ENCODE measurements at places on chromosomes 1 and 21.

DNA sequence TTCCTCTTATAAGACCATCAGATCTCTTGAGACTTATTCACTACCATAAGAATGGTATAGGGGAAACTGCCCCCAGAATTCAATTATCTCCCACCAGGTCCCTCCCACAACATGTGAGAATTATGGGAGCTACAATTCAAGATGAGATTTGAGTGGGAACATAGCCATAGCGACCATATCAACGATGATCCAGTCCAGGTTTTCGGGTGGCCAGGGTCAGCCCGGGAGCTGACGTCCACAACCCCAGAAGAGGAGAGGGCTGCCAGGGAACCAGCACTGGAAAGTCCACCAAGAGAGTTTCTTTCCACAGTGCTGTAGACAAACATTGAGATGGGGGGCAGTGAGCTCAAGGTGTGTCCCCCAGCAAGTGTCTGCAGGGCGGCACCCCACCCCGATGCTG is 88.4 kb downstream of the VWA5B1 start:
- no peak for DNase-seq

DNA sequence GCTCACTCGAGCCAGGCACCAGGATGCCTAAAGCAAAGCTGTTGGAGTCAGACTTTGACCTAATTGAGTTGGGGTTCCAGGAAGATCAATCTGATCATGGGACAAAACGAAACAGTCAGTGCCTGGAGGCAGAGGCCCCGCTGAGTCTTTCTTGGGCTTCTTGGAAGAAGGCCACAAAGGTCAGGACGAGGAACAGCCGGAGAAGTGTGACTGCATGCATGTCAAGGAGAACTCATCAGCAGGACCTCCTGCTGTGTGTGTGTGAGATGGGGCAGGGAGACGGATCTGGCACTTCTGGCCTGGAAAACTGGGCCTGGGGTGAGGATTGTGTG is 190.8 kb downstream of the CAMTA1 start:
- DNase-seq = no peak

DNA sequence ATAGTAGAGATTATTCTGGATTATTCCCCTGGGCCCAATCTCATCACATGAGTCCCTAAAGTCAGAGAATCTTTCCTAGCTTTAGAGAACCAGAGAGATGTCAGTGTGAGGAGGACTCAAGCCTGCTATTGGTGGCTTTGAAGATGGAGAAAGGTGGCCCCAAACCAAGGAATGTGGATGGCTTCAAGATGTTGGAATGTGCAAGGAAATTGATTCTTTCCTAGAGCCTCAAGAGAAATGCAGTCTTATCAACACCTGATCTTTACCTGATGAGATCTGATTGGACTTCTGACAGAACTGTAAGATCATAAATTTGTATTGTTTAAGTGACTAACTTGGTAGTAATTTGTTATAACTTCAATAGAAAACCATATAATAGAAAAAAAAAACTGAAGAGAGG is 51.0 kb downstream of the NME7 start:
- no peak for DNase-seq

DNA sequence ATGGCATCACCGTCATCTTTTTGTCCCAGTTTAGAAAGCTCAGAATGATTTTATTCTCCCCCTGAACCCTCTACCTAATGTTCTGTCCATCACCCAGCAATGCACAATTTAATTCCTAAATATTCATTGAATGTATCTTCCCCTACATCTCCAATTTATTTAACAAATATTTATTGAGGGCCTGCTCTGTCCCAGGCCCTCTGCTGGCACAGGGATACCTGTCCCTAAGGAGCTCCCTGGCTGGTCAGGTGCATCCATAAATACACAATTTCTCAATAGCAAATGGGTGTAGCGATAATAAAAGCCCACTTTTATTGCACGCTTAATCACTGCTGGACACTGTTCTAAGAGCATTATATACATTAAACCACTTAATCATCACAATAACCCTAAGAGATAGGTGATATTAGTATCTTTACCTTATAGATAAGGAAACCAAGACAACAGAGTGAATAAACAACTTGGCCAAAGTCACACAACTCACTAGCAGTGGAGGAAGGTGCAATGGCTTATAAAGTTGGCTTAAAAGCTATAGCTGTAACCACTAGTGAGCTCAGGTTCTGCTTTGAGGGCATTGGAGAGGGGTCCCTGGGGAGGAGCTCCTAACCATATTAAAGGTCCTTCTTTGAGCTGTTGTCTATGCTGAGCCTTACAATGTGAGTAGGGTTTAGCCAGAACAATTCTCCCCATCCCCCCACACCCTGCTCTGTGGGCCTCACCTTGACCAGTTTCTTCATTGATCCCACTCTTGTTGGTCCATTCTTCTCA is 126.3 kb upstream of the JUN start:
- DNase-seq = no peak

DNA sequence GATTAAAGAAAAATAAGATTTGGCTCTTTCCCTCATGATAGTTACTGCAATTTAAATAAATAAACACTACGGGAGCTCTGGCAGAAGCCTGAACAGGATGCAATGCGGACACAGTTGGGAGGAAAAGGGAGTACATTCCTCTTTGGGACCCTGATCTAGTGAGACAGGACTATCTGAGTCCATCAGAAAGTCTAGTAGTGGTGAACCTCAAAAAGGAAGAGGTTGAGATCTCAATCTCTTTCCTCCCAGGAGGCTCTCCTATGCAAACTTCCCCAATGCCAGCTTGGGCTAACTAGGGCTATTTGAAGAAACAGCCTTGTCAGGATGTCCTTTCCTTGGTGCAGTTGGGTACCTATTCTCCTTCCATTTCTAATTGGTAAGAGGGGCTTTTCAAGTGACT is 4.9 kb upstream of the ABCD3 start:
- no peak for DNase-seq

- DNase-seq = no peak
Observed at GRCh38 chr1:79113836-79114235, 107.3 kb upstream of the ADGRL4 start.

GRCh38 chr1:212930986-212931678 is 19.2 kb upstream of the VASH2 start:
- DNase-seq = no peak

DNA sequence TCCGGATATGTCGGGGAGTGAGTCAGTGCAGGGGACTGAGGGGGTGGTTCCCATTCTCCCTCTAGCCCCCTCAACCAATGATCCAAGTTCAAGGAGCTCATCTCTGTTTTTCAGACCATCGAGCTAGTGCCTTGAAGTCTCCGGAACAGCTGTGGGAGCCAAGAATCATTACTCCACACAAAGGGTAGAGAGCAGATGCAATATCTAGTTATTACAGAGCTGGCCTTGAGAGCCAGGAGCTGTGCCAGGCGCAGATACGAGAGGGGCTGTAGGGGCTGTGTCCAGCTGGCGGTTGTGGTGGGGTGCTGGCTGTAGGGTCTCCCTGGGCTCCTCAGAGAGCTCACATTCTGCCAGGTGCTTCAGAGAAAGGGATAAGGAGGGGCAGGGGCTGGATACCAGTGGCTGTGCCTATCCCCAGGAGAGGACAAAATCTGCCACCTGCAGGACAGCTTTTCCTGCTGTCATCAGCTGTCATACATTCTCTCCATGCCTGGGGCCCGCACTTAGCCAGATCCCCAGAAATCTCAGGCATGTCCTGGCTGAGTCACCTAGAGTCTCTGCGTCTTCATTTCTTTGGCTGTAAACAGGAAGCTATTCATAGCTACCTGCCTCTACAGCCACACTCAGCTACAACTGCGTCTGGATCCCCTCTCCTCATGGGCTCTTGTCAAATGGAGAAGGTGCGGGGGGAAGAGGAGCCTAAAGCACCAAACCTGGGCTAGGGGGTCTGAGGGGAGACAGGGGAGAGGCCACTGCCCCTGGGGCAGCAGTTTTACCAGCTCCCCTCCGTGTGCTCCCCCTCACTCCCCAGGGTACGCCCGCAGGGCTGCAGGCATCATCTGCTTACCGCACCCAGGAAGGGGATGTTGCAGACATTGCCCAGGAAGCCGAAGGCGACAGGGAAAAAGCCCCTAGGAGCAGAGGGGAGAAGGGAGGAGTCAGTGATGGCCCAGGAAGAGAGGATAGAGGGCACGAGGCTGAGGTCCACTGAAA is 2.4 kb upstream of the KISS1 start:
- DNase-seq = peak; percentile 85

DNA sequence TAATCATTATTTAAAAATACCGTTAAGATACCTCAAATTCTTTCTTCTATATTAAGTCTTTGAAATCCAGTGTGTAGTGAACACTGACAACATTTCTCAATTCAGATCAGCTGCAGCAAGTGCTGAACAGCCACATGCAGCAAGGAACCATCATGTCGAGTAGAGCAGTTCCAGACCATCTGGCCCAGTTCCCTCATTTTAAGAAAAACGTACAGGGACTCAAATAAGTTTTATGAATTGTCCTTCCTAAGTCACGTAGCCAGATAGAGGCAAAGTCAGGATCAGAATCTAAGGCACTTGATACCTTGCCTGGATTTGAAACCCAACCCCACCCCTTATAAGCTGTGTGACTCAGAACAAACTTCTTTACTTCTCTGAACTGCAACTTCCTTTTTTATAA is 132.4 kb downstream of the PROX1 start:
- no peak for DNase-seq

DNA sequence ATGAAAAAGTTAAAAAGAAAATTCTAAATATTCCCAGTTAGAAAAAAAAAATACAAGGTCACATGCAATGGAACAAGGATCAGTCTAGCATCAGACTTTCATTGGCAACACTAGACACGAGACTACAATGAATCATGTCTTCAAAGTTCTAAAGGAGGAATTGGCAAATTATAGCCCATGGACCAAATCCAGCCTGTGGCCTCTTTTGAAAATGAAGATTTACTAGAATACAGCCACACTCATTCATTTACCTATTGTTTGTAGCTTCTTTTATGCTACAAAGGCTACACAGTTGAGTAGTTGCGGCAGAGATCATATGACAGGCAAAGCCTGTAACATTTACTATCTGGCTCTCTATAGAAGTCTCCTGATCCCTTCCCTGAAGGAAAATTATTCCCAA is 71.4 kb downstream of the MRPL39 start:
- no peak for DNase-seq

DNA sequence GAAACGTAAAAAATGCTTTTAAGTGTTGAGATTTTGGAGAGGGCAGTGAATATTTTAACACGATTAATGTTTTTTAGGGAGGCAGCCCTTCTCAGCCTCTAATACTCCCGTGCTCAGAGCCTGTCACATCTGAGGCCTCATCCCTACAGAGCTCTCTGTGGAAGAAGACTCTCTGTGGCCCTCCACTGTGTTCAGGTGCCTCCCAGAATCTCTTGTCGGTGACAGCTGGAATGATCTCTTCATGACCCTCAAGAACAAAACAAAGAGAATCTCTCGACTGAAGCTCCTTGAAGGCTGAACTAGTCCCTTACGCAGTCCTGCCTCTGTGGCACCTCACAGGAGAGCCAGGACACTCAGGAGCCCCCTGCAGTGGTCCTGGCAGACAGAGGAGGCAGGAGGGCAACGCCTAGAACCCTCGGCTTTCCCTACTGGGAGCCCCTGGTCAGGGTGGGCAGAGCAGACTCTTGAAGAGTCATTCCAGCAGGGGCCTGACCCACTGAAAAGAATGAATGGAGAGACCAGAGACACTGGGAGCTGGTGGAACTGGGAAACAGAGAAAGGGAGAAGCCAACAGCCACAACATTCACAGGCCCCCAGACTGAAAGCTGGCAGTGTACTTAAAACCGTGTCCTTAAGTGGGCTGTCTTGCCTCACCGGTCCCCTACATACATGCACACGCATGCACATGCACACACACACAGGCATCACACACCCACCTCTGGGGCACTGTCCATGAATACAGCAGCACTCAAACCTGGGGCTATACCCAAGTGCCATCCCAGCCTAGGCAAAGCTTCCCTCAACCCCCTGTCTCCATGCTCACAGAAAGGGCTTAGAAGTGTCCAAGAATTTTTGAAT is 67.5 kb upstream of the ANGPTL1 start:
- no peak for DNase-seq

DNA sequence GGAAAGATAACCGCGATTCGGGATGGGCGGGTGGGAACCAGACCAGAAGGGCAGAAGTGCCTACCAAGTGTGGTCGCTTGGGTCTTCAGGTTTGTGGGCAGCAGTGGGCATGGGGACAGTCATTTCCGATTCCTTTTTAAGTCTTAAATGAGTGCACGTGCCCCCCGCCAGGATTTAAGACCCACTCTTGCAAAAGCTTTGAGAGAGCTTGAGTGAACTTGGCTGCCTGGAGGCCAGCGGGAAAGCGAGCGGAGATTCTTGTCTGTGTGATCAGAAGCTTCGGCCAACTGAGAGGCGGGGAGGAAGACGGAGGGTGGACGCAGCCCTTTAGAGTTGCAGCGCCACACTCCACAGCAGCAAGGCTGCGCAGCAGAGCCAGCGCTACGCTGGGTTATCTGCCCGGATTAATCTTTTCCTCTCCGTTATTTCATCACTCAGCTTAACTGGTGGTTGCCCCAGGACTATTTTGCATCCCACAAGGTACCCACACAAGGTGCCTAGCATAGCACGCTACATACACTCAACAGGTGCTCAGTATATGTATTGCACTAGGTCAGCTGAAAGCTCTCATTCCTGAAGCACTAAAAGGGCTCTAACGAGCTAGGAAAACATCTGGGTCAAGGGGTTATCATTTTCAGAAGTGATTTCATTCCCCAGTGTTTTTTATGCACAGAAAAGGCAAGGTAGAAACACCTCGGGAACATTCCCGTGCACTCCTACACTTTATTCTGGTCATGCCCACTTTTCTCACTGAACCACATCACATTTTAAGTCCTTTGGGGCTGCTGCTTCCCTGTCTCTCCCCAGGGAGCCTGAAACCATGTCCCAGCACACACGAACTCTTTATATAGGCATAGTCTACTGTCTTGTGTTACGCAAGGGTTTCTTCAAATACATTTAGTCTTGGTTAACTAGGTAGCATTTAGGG is 1.5 kb upstream of the BATF3 start:
- no peak for DNase-seq

- no peak for DNase-seq
Observed at GRCh38 chr1:17081439-17081838, 27.6 kb upstream of the SDHB start.

GRCh38 chr1:109099938-109100773 is 9.6 kb downstream of the TMEM167B start:
- DNase-seq = peak; percentile 86

DNA sequence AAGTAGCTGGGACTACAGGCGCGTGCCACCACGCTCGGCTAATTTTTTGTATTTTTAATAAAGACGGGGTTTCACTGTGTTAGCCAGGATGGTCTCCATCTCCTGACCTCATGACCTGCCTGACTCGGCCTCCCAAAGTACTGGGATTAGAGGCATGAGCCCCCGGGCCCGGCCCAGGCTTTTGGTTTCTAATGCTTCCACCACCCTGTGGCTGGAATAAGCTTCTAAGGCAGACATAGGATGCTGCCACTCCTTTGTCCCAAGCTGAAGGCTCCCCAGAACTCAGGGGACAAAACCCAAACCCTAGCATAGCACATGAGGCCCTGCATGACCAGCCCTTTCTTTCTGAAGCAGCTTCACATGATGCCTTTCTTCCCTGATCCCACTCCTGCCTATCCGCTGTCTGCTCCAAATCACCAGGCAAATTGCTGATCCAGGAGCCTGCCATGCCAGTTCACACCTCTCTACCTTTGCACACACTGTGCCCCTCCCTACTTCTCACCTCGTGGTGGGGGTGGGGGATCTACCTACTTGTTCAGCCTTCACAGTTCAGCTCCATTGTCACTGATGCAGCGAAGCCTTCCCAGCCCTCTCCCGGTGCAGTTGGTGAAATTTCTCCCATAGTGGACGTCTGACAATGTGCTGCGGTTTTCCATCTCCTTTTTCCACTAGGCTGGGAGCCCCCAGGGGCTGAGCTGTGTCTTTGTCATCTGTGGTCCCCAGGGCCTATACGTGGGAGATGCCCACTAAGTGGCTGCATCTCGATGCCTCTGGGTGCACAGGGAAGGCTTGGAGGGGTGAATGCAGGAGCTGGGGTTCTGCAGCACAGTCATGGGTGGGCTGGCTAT is 6.9 kb downstream of the PTPRU start:
- no peak for DNase-seq

Measured in H54 (cell line).